Epithelial cell of esophagus (primary cell): ENCODE measurements at places on chromosomes 12 and 14.

DNA sequence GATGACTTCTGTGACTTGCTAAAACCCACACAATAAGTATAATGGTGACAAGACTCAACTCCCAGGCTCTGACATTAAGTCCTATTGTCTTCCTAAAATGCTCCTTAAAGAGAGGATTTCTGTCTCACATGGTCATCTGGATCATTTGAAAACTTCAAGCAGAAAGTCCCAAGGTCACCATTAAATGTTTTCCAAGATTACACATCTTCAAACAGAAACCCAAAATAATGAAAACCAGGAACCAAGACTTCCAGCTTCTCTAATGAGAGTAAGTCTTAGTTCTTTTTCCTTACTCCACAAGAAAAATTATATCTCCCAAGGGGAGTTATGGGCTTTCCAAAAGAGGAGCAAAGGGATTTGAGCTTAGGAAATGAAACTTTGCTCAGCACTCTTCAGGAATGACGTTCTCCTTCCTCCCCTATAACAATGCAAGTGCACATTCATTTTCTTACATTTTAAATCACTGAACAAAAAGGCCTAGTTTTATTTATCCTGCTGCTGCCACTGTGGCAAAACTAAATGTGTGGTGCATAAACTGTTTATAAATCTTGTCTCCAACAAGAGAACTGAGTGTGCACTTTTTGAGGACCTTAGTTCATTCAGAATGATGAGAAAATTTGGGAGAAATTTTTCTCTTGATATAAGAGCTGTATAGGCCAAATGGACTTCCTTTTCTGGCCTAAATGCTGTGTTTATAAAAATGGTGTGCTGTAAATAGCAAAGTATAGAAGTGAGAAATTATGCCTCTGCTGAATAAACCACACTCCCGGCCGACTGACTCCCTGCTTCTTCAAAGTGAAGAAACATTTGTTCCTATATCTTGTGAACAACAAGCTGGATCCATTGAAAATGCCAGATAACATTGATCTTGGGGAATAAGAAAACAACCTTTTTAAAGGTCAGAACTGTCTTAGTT lies 148.4 kb upstream of the PLEKHG7 start:
- DNase-seq, result no peak

DNA sequence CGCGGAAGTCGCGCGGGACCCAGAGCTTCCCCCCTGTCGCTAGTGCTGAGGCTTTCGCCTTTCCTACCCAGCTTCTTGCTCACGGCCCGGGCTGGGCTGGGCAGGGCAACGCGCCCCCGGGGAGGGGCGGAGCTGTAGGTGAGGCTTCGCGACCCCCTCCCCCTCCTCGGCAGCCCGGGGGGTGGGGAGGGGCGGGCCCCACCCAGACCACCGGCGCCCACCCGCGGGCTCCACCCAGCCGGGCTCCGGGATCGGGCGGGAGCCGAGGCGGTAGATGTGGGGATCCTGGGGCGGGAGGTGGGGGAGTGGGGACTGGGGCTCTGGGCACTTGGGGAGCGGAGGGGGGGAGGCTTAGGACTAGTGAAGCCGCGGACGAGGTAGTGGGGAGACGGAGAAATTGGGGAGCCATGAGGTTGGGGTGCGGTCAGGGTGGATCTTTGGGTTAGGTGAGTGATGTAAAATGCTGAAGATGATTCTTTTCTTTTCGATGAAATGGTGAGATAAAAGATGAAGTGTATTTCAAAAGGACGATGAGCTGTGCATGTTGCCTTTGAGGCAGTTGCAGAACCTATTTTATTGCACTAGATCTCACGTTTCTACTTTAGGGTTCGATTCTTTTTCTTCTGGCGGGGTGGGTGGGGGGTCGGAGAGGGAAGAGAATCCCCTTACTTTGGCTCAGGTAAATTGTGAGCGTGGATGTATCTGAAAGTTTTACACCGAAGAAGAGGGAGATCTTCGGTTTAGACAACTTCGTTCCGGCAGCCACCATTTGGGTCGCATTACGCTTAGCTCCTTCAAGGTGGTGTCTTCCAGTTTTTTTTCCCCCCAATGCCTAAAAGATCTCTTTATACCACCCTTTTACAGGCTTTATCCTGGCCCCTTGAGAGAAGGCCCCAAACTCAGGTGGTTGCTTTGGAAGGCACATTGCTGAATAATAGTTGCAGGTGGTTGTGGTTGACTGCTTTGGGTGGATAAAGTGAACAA lies 619 bp downstream of the ERC1 start:
- DNase-seq, result no peak

- DNase-seq, result peak; percentile 39
These were observed 654.8 kb upstream of the TBX3 start for GRCh38 chr12:115338566-115339294.

DNA sequence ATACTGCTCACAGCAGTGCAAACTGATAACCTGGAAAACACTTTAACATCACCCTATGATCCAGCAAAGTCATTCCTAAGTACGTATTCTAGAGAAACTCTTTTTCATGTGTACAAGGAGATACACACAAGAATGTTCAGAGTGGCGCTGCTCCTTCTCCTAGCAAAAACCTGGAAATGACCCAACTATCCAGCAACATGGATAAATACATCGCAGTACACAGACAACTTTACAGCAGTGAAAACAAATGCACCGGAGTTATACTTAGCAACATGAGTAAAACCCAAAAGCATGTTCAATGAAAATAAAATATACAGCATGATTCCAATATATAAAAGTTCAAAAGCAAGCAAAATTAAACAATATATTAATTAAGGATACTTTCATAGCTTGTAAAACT lies 18.7 kb downstream of the SART3 start:
- DNase-seq, result no peak

DNA sequence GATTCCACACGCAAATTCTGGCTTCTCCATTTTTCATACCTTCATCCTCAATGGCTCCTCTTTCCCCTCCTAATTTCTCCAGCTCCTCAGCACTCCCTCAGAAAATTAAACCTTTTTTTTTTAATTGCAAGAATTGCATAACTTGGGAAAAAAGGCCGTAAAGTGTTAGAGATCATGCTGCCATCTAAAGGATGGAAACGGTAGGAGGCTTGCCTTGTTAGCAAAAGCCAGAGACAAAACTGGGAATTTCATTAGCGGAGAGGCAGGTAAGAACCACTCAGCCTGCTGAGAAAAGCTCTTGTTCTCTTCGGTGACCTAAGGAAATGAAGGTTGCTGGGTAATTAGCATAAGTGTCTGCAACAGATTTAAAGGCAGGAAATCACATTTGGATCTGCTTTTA lies 204.3 kb downstream of the AEBP2 start:
- peak; percentile 70 for DNase-seq

DNA sequence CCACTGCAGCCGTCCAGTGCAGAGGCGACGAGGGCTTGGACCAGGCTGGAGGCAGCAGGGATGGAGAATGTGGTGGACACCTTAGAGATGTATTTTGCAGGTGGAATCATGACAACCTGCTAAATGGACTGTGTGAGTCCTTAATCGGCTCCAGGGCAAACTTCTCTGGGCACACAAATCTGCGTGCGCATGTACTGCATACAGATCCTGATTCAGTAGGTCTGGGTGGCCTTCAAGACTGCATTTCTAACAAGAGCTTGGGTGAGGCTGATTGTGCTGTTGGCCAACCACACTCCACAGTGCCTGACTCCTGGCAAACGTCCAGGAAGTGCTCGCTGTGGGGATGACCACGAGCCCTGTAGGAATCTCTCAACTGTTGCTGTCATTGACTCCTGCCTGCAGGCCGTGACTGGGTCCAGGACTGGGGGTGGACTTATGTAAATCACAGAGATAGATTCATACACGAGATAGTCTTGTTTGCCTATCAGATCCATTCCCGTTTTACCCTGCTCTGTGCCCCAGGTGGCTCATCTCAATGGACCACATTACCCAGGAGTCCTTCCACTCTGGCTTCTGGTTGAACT lies 27.2 kb downstream of the JDP2 start:
- DNase-seq, result peak; percentile 45

- DNase-seq, result no peak
These were observed 53.2 kb downstream of the ERC1 start for GRCh38 chr12:1044199-1044598.

DNA sequence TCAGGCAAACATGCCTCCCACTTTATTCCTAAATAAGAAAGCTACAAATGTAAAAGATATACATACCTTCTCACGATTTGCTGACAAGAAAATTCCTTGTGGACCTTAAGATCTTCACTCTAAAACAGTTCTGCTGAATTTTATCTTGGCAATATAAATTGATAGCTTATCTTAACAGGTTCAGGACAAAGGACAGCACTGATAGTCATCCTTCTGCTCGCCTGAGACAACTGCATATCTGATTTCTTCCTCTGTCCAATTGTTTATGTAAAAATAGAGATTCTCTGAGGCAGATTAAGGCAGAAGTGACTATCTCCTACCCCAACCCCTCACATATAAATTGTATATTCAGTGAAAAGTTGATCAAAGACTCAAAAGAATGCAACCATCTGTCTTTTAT lies 44.9 kb downstream of the CAPZA3 start:
- peak; percentile 10 for DNase-seq

DNA sequence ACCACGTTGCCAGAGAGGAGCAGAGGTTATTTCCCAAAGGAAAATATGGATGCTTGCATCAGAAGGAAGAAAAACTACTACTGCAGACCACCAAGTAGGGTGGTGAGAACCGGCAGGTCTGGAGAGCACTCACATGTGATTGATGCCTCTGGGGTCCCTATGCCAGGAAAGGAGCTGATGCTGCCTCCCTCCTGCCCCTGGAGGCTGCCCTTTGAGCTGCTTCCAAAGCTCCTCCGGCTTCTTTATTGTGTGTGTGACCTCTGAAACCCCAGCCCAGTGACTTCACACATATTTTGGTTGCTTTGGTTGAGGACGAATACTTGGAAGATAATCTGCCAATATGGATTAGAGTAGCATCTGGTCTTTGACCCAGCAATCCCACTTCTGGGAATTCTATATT lies 133.4 kb downstream of the AACS start:
- DNase-seq, result no peak

DNA sequence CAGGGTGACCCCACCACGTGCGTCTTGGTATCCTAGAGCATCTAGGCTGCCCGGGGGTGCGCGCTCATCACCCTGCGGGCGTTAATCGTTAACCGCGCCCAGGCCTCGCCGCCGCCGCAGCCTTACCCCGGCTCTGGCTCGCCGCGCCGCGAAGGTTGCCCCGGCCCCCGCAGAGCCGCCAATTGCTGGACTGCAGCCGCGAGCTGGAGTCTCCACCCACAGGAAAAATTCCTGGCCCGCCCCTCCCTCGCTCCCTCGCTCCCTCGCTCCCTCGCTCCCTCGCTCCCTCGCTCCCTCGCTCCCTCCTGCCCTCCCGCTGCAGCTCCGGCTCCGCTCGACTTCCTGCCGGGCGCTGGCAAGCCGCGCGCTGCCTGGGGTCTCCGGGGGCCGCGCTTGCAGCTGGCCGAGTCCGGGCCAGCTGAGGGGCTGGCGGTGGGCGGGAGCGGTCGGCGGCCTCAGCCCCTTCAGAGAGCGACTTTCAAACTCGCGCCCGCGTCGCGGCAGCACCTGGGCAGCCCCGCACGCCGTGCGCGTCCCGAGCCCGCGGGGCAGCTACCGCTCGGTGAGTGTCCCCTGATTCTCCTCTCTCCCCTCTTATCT lies at the start of gene PLEKHG3:
Gene PLEKHG3 (plus strand): TSS at position 282 of the 600 bp plus-strand sequence. CDS start 23,208 bp downstream, outside the sequence.
- DNase-seq, result peak; percentile 87

DNA sequence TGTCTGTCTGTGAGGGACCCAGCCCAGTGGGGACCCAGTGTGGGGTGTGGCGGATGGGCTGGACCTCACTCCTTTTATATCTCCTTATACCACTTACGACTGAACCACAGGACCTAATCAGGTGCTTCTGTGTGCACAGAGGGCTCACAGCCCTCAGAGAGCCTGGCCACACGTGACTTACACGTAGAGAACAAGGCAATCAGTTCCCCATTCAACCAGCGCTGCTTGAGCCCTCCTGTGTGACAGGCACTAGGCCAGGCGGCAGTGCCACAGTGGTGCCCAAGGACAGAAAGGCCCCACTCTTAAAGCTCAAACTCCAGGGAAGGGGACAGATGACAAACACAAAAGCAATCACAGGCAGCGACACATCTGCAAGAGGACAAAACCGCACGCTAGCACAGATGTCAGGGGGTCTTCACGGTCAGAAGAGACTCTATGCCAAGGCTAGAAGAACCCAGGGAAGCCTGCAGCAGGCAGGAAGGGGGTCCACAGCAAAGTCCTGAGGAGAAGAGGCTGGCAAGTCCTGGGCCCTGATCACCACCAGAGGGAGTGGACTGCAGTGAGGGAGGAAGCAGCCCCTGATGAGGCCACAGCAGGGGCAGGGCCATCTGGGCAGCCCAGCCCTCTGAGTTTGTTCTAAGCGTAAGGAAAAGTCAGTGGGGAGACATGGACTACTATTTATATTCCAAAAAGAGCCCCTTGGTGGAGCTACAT lies 39.3 kb downstream of the SETD3 start:
- no peak for DNase-seq

DNA sequence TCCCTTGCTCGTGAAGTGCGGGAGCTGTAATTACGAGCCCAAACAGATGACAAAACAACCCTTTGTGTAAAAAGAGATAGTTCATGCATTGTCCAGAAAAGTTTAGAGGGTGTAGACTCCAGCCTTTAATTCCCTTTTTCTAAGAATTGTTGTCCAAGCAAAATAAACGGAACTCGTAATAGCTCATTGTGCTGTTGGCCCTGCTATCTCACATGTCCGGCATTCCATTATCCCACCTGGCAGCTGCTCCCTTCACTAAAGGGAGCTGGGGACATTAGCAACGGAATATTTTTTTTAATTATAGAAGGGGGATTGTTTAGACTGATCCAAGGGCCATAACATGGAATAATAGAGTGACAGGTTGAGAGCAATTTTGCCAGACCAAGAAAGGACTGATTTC lies 277.5 kb upstream of the TBX3 start:
- DNase-seq, result no peak

- DNase-seq, result no peak
These were observed 7.4 kb downstream of the RAN start for GRCh38 chr12:130879212-130879686.

- DNase-seq, result no peak
These were observed 70.2 kb downstream of the IRF2BPL start for GRCh38 chr14:76958020-76958979.

- DNase-seq, result peak; percentile 92
These were observed 69.8 kb downstream of the NCOR2 start for GRCh38 chr12:124497658-124498057.

DNA sequence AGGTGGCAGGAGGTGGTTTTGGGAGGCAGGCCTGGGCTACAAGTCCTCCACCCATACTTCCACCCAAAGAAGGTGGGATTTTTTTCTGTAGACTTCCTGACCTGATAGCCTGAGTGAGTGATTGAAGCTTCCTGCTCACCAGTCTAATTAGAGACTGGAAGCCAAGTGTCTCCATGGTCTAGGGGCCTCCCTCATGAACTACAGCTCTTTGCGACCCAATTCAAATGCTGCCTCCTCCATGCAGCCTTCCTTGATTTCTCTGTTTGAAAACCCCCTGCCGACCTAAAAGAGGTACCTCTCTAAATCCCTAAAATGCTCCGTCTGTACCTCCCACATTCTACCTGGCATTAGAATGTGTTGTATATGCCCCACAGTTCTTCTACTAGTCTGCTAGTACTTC lies 124.9 kb downstream of the PLXNC1 start:
- no peak for DNase-seq

GRCh38 chr12:93243689-93244513 lies 133.8 kb upstream of the NUDT4 start:
- peak; percentile 94 for DNase-seq
